ENCODE measurements at places on chromosomes 12 and 14. TPM values are rescaled to one million over a fixed set of nuclear protein-coding genes. Genes with fewer than 3 reads are reported as not detected.

PDZRN4 gene
- total RNA-seq = not detected

CCDC184 gene
- total RNA-seq = 3.6 TPM

ESPL1 gene
- 22.1 TPM for total RNA-seq

TMEM30B gene
- total RNA-seq = 0.09 TPM

C14orf39 gene
- total RNA-seq = not detected

BCL7A gene
- 11.1 TPM for total RNA-seq

COCH gene
- total RNA-seq = 21.0 TPM

BCL11B gene
- total RNA-seq = 0.45 TPM

RNASE3 gene
- not detected for total RNA-seq

ZNF664 gene
- total RNA-seq = 60.1 TPM

SELPLG gene
- 0.87 TPM for total RNA-seq

B4GALNT1 gene
- 51.6 TPM for total RNA-seq

PZP gene
- not detected for total RNA-seq

SCNN1A gene
- total RNA-seq = 21.8 TPM

ARG2 gene
- 1.6 TPM for total RNA-seq

TAS2R50 gene
- total RNA-seq = not detected

CACNA1C gene
- 0.09 TPM for total RNA-seq

KRAS gene
- total RNA-seq = 6.6 TPM

HCAR2 gene
- not detected for total RNA-seq

CHFR gene
- total RNA-seq = 20.3 TPM

OR6C2 gene
- total RNA-seq = not detected
